SW480 (cell line): ENCODE measurements at places on chromosomes 6 and 20.
A peak's percentile ranks its signal among the peaks of the same experiment; 100 is the strongest.

DNA sequence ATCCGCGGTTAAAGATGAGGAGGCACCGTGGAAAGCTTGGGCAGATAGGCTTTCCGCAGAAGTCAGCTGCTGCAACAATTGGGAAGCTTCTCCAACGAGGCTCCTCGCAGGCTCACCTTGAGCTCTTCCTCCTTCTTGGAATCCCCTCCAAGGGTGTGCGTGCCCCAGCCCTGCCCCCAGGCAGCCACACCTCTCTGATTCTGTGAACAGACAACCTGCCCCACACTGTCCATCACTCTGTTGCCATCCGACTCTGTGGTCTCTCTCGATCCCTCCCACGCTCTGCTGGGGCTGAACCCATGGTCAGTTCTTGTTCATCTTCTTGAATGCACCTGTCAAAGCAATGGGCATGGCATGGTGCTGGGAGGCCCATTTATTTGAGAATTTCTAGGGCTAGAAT lies 31.5 kb downstream of the PACSIN1 start:
- DNase-seq, result no peak

DNA sequence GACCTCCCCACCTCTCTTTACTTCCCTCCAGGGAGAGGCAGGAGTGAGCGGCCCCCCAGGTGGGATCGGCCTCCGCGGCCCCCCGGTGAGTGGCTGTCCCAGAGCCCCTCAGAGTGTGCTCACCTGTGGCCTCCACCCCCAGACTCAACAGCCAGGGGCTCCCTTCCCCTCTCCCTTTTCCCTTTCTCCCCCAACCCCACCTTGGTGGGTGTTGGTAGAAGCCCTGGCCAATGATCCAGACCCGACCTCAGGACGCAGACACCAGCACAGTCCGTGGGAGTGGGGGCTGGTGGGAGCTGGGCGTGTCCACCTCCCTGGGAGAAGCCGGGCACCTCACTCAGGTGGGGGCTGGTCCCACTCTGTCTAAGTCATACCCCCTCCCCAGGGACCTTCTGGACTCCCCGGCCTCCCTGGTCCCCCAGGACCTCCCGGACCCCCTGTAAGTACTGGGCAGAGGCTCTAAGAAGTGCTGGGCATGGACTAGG lies 4.9 kb downstream of the COL9A3 start:
- no peak for DNase-seq

DNA sequence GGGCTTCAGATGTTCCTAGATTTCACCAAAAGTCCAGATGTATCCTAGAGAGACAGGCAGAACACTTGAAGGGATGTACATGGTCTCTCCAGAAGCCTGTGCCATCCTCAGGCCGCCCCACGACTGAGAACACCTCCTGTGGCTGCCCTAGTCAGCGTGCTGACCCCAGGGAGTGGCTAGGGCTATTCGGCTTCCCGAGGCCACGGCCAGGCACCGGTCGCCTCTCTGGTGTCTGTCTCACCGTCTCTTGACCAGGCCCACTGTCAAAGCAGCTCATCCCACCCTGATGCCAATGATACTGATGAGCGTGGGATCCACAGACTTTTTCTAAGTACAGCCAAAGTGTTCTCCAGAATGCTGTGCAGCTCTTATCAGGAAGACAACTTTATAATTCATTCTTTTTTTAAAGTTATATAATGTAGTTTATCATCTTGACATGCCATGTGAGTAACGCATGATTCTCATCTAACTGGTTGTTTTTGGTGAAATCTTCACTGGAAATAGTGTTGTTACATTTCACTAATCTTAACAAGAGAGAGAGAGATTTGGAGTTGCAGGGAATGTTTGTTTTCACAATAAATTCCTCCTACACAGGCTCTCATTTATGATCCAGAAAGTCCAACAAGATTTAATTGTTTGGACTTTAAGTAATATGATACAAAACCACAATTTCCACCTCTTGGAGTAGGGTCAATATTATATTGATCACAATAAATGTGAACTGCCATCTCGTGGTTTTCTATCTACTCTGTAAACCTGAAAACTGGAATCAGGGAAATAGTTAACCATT lies 41.7 kb upstream of the KLHL31 start:
- DNase-seq, result no peak

DNA sequence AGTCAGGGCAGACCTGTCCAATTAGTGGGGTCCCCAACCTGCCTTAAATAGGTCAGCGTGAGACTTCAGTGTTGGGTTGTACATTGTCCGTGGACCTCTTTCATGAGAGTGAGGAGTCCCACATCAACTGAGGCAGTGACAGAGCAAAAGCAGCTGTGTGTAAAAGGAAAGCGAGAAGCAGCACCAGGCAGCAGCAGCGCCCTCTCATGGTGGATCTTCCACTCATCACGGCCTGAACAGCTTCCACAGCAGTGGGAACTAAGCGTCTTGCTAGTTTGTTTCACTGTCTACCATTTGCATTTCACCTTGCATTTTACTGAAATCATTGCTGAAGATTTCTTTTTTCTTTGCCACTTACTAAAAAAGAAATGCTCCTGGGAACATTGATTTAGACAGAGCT lies 333.8 kb downstream of the PKHD1 start:
- no peak for DNase-seq

- DNase-seq, result peak; percentile 48
Measured at GRCh38 chr20:3068986-3069900, 2.2 kb upstream of the OXT start.

DNA sequence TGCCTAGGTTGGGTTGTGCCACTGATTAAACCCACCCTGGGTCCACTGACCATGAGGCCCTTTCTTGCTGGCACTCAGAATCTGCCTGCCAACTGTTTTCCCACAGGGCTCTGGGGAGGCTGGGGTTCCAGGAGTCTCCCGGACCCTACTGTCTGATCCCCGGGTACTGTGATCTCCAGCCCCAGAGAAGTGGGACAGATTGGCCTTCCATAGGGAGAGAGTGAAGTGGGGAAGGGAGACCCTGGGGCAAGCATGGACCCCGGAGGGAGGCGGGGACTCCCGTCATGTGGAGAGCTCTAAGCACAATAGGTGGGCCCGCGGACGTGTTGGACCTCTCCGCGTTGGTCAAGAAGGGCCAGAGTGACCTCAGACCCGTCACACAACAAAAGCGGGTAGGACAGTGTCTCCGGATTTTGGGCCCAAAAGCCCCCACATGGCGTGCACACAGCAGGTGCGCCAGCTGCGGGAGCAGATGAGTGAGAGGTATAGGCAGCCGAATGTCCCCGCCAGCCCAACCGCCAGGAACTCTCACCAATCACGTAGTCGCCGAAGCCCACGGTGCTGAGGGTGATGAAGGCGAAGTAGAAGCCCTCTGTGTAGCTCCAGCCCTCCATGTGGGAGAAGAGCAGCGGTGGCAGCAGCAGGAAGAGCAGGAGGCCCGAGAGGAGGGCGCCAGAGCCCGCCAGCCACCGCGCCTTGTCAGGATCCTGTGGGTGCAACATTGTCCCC lies 10.6 kb downstream of the KCNK17 start:
- no peak for DNase-seq

- DNase-seq, result no peak
Measured at GRCh38 chr6:54428431-54428830, 120.2 kb downstream of the TINAG start.

- DNase-seq, result no peak
Measured at GRCh38 chr20:53352727-53353440, 240.8 kb downstream of the ZNF217 start.

DNA sequence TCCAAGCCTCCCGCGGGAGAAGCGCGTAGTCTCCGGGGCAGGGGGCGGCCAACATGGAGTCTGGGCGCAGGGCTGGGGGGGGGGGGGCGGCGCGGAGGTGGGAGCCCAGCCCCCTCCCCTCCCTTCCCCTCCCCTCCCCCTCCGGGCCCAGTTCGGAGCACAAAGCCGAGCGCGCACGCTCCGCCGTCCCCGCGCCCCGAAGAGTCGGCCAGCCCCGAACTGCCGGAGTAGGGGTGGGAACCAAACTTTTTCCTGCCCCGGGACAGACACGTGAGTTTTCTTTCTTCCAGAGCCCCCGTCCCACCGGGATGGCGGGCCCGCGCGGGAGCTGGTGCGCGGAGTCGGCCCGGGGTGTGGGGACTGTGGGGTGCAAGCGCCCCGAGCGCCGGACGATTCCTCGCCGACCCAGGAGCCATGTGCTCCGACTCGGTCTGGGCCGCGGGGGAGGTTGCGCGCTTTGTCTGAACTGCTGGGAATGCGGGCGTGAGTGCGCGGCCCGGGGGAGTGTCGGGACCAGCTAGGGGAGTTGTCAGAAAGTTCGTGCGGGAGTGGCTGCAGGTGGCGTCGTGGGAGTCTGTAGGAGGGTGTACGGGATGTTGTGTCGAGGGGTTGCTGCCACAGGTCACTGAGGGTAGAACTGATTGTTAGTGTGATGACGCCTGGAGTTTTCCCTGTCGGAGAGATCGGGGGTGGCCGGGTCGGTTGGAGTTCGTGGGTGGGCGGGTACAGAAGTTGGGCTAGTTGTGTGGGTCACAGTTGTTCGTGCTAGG lies 1.2 kb downstream of the TGIF2 start:
- peak; percentile 75 for DNase-seq

- DNase-seq, result no peak
Measured at GRCh38 chr6:1895721-1896120, 286.0 kb downstream of the FOXC1 start.

DNA sequence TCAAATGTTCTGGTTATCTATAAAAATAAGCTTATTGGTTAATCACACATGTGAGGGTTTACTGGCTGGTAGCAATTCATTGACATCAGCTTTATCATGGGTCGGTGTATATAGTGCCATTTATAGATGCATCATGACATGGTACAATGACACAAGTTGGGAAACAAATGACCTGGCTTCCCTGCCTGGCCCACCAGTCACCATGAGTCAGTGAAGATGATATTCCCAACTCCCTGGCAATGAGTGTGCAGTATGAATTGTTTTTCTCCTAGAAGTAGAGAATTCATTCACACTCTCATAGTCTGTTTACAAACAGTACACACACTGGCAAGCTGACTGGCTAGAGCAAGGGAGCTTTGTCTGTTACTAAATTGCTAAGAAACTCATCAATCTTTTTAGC lies 37.2 kb upstream of the CALHM6 start:
- no peak for DNase-seq

DNA sequence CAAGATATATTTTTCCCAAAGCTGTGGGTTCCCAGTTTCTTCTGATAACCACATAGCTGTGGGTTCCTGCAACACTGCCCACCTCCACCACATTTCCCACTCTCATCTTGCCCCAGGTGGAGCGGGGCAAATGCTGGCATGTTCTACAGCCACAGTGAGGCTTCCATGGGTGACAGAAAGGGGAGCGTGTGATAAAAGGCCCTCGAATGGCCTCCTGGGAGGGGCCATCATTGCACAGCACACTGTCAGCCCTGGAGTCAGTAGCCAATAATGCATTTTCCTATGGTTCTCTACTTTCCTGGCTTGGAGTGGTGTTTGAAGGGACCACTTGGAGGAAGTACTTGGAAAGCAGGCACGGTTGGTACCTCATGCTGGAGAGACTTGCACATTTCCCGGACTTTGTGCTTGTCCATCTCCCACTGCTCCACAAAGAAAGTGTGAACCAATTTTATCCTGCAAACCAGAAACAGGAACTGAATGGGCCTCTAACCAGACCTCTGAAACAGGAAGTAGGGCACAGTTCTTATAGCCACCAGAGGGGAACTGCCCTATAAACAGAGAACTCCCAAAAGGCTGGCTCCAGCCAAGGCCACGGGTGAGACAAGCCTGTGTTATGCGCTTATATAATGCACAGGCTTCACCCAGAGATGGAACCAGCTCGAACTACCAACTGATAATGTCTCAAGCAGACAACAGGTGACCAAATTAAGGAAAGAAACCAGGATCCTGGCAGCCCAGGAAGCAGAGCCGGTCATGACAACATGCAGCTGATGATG lies 8.6 kb downstream of the MAP3K5 start:
- no peak for DNase-seq

DNA sequence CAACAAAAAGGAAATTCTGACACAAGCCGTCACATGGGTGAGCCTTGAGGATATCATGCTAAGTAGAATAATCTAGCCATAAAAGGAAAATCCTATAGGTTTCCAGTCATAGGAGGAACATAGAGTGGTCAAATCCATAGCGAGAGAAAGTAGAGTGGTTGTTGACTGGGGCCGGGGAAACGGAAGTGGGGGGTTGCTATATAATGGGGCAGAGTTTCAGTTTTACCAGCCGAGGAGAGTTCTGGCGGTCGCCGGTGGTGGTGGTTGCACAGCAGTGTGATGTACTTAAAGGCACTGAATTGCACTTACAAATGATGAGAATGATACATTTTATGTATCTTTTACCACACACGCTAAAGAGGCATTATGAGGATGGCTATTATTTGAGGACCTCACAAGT lies 4.9 kb downstream of the GPR31 start:
- DNase-seq, result no peak

GRCh38 chr6:136335736-136336363 lies 46.2 kb upstream of the BCLAF1 start:
- DNase-seq, result no peak

GRCh38 chr6:2734488-2735166 lies 16.1 kb downstream of the MYLK4 start:
- DNase-seq, result no peak

DNA sequence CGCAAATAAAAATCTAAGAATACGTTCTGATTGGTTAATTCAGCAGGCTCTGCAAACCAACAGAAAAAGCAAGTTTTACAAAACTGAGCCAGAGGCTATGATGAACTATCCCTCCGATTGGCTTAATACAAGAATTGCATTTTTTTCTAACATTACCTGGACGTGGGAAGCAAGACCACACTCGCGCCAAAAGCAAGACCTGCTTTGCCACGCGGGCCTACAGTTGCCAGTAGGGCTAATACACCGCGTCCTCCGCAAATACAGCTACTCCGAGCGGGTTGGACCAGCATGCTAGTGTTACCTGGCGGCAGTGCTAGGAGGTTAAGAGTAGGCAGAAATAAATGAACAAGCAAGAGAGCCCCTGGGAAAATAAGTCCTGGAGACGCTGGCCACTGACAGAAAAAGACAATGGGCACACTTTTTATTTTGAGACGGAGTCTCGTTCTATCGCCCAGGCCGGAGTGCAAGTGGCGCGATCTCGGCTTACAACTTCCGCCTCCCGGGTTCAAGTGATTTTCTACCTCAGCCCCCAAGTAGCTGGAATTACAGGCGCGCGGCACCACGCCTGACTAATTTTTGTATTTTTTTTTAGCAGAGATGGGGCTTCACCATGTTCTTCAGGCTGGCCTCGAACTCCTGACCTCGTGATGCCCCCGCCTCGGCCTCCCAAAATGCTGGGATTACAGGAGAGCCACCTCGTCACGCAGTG lies 131.9 kb upstream of the BTN3A2 start:
- no peak for DNase-seq

GRCh38 chr6:56977192-56977591 lies 22.3 kb downstream of the BEND6 start:
- no peak for DNase-seq

DNA sequence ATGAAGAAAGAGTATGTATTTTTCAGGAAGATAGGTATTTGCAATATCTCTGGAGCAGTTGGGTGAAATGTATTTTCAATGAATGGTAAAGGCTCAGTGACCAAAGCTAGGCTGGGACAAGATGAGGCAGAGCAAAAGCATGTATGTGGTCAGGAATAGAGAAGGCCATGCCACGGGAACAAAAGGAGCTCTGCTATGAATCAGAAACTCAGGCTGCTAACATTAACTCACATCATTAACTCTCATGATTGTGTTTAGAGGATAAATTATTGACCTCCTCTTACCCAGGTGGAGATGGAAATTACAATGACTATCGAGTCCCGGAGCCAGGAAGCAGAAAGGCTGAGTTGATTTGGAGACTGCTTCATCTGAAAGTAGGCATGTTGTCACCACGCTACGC lies 220.2 kb downstream of the FUT9 start:
- DNase-seq, result no peak

GRCh38 chr6:36985417-36985807 lies 584 bp downstream of the MTCH1 start:
- DNase-seq, result no peak
